Diencephalon (tissue), 1 donor: ENCODE measurements at places on chromosomes 3 and 15. TPM values are rescaled to one million over a fixed set of nuclear protein-coding genes. Genes with fewer than 3 reads are reported as not detected.

GPR156 gene
- total RNA-seq = 1.4 TPM

SPTSSB gene
- 33.9 TPM for total RNA-seq

ELL3 gene
- 3.9 TPM for total RNA-seq

HES1 gene
- 23.1 TPM for total RNA-seq

DNASE1L3 gene
- not detected for total RNA-seq
